Hematopoietic multipotent progenitor cell treated with erythropoietin and hydrocortisone succinate and interleukin-3 and kit ligand, for 15 days (in vitro differentiated cells): ENCODE measurements at places on chromosomes 16 and 17.
A peak's percentile ranks its signal among the peaks of the same experiment; 100 is the strongest.

- DNase-seq = no peak
Observed at GRCh38 chr17:49285716-49286115, 55.1 kb upstream of the PHOSPHO1 start.

DNA sequence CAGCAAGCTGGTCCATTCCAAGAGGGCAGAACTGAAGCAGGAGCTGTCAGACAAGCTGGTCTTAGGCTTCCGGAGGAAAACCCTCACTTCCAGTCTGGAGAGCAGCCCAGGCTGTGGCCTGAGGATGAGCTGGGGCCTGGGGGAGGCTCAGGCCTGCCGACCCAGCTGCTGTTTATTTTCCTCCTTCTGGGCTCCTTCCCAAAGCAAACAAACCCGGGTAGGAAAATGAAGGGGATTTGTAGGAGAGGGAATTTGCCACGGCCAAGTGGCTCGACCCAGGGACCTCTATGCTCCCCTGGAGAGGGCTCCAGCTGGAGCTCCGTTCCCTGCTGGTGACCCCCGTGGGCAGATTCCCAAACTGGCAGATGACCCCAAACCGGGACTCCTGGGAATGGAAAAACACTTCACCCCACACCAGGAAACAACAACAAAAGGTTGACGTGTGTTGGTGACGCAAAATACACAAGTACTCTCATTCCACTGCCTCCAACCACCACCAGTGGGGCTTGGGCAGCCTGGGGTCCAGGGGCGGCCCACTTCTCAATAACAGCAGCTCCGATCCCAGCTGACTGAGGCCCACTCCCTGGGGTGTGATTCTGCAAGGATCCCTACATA lies 8.8 kb downstream of the JUP start:
- DNase-seq = no peak

DNA sequence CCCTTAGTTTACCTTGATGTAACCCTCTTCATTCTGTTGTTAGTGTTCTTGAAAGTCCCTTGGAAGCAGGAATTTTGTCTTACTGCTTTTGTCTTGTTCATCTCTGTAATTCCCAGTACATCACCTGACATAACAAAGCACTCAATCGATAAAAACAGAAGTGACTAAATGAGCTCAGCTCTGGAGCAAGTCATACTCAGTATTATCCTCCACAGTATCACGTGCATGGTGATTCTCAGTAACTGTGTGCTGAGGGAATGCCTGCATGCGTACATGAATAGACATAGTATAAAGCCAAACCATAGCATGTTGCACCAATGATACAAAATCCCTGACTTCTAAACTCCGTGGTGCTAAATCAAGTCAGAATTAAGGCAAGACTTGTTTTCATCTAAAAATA lies 7.2 kb downstream of the KRT38 start:
- no peak for DNase-seq

DNA sequence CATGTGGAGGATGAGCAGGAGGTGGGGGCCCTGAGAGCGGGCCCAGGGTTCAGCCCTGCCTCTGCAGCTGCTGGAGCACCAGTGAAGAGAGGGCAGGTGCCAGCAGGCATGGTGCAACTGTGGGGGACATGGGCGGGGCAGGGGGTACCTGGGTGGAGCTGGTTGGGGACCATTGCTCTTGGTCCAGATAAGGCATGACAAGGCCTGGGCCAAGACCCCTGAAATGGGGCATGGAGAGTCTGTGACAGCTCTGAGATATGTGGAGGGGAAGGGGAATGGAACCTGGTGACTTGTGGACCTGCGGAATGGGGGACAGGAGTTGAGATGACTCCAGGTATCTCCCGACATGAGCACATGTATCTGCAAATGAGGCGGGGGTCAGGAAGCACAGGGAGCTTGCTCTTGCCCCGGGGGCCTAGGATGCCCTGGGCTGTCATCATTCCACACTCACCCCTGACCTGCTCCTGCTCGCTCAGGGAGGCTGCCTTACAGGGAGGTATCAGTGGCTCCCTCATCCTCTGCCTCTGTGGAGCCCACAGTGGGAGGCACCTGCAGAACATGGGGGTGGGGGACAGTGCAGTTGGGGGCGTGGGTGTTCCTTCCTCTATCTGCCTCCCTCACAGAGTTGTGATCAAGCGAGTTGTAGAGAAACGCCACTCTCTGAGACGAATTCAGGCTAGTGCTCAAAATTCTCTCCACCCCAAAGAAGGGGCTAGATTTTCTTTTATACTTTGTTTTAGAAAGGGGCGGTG lies 40.2 kb downstream of the TMEM235 start:
- no peak for DNase-seq

GRCh38 chr16:7888411-7888810 lies 555.8 kb downstream of the RBFOX1 start:
- DNase-seq = no peak

DNA sequence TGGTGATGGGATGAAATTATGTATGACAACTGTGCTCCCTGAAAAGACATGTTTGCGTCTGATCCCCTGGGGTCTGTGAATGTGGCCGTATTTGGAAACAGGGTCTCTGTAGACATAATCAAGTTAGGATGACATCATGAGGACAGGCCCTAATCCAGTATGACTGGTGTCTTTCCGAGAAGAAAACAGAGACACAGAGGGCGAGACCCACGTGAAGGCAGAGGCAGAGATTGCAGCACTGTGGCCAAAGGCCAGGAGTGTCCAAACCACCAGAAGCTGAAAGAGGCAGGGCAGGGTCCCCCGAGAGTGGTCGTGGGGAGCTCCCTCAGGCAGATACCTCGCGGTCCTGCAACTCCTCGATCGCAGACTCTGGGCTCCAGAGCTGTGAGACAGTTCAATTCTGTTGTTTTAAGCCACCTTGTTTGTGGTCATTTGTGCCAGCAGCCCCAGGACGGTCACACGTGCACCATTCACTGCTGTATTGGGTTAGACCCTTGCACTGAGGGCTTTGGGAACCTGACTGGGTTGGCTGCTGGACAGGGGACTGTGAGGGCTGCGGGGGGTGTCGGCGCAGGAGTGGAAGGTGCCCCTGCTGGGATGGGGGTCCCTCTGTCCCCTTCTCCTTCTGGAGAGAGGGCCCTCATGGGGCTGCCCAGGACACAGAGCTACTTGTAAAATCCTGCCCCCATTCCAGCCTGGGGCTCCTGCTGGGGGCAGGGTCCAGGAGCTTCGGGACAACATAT lies 27.7 kb downstream of the METRNL start:
- DNase-seq = no peak

- no peak for DNase-seq
Observed at GRCh38 chr16:9135797-9136196, 44.4 kb downstream of the HAPSTR1 start.

DNA sequence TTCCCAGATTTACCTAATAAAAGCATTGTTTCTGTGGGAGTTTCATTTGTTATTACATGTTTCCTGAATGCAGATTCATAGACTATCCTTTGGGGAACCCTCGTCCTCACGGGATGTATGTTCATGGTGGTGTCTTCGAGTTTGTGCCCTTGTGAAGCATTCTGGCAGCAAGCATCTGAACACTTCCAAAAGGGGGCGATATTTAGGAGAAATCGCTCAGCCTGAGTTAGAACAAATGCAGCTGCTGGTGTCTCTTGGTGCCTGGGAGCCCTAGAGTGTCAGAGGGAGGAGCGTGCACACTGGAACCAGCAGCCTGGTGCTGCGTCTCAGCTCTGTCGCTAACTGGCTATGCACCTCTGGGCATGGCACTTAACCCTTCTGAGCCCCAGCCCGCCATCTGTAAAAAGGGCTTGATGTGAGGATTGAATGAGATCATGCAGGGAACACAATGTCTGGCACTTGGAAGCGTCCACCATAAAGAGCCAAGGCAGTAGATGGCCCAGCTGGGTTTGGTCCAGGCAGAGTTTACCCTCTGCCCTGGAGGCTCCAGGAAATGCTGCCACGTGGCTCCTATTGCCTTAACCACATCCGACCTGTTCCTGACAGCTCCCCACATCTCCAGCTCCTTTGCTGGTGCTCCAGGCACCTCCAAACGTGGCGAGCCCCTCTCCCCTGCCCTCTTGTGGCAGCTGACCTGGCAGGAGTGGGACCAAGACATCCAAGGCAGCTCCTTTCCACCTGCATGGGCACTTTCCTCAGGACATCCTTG lies 25.0 kb upstream of the C16orf78 start:
- DNase-seq = no peak

DNA sequence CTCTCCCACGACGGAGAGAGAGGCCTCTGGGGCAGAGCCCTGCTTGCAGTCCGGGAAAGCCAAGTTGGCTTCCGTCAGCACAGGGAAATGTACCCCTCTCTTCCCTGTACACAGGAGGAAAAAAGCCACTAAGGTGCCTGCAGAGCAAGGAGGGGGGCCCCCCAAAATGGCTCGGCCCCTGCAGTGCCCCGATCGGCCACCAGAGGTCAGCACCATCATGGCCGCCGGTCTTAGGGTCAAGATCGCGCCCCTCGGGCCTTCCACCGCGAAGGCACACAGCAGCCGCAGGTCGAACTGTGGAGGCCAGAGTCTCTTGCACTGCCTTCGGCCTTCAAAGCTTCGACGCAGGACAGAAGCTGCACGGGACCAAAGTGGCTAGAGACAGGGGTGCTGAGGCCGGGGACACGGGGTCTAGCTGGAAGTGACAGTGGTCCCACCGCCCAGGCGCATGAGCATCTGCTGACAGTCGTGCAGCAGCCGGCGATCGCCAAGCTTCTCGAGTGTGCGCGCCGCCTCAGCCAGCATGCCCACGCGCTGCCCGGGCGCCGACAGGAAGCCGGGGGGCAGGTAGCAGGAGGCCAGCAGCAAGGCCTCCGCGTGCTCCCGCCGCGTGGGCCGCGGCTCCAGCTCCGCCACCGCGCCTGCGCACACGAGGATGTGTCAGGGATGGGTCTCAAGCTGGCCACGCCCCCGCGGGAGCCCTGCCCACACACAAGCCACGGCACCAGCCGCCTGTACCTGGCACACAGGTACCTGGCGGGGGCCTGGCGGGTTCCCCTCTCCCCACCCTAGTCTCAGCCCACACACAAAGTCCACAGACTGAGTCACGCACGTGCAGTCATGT lies 24.4 kb downstream of the SREBF1 start:
- peak; percentile 70 for DNase-seq
